ENCODE measurements at places on chromosomes 6 and 20.

GRCh38 chr6:157291356-157291755 is 32.0 kb downstream of the TMEM242 start:
- DNase-seq, result no peak

DNA sequence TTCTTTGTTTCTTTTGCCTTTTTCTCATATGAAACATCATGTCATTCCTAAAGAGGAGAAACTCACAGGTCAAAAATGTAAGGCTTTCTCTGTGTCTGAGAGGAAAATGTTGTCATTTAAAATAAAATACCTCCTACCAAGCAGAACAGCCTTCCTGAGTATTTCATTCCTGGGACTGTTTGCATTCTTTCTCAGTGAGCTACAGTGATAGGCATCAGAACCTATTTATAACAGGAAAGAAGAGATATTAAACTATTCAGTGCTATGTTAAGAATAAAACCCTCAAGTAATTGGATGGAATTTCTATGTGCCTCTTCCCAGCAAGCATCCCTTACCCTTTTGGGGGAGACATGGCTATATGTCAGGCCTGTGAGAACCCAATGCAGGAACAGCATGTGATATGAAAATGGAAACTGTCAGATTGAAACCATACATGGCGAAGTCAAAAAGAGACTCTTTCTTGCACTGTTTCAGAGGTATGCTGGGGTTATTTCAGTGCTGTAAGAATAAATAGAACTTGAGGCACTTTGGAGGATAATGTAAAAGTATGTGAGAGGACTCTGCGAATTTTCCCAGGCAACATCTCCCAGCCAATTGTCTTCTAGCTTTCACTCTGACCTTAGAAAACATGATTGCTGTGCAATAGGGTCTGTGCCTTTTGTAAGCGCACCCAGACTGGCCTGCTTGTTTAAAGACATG is 133.8 kb upstream of the CCN2 start:
- peak; percentile 93 for DNase-seq

GRCh38 chr20:5402903-5403531 is 86.3 kb upstream of the PROKR2 start:
- DNase-seq, result peak; percentile 20

- DNase-seq, result peak; percentile 94
Measured at GRCh38 chr20:53735536-53736050, 142.0 kb upstream of the ZNF217 start.

DNA sequence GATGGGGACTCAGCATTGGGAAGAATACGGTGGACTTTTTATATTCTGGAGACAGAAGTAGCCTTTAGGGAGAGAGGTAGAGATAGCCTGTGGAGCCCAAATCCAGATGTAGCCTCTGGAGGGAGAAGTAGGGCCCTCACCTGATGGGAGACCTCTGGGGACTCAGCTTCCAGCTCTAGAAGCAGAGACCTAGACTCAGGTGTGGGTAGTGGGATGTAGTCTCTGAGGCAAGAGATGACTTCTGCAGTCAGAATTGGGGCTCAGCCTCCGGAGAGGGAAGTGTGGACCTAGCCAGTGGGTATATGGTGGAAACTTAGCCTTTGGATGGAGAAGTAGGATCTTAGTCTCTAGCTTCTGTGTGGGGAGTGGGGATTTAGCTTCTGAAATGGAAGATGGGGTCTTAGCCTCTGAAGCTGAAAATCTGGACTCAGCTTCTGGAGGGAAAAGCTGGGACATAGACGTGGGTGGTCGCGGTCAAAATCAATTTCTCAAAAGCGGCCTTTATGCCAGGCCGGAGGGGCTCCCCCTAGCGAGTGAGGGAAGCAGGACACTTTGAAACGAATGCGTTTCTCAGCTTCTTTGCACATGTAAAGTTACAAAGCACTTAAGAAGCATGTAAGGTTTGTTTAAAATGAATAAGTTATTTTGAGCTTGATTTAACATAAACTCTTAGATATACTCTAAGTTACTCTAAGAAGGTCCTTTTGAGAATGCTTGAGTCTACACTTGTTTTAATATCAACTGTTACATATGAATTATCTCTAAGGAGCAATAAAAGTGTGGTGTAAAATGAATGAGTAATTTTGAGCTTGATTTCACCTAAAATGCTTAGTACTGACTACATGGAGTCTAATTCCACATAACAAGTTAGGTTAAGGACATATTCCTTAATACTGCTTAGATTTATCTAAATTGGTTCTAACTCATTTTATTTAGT is 12.9 kb upstream of the ZNF343 start:
- peak; percentile 56 for DNase-seq

DNA sequence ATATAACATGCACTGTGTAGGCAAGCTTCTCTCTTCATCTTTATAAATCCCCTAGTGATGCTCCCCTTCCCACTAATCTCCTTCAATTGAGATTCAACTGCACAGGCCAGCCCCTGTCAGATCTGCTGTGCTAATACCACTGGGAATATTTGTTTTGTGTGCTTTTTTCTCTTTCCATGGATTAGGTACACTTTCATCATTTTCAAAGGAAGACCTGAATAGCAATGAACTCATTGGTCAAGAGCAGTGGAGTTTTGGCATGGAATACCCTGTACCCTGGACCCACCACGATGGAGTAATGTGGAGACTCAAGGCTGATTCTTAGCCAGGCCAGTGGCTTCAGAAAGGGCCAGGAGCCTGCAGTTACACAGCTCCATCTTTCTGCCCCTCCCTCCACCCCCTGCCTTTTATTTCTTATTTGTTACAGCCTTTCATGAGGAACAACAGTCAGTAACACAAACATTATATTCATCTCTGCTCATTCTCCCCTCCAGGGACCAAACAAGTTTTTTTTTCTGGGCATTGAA is 75.4 kb upstream of the KCNG1 start:
- DNase-seq, result no peak

DNA sequence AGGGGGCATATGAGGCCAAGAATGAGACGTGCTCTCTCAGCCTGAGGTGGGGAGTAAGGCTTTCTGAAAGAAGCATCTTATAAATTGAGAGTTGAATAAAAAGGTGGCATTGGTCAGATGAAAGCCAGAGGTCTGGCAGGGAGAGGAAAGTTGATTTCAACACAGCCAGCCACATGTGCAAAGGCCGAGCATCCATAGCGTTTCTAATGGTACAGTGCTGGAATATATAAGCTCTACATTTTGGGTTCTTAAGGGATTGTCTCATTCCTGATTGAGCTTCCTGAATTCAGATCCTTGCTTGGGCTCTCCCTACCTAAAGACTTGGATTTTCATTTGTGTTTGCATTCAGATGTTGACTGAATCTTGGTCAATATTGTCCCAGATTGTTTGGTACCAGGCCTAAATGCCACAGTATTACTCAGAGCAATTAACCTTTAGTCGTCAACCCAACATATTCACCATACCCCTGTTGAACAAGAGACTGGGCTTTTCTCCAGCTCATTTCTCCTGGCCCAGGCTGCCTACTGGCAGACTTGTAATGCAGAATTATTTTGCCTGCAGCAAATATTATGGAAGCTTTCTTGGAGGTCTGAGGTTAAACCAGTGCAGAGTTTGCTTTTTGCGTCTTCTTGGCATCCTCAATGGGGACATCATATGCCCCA is 14.5 kb upstream of the BCAS1 start:
- DNase-seq, result no peak

DNA sequence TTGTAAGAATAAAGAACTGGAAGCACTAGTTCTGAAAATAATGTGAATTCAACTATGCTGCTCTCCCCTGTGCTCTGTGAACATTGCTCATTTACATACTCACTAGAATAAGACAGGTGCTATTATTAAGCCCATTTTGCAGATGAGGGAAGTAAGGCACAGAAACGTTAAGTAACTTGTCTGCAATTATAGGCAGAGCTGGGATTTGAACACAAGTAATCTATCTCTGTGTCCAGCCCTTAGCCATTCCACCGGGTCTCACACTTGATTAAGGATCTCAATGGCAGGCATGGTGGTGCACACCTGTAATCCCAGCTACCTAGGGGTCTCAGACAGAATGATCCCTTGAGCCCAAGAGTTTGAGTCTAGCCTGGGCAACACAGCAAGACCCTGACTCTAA is 357.7 kb downstream of the CD83 start:
- no peak for DNase-seq

- DNase-seq, result peak; percentile 44
Measured at GRCh38 chr6:44856479-44856878, 469.0 kb downstream of the CDC5L start.

DNA sequence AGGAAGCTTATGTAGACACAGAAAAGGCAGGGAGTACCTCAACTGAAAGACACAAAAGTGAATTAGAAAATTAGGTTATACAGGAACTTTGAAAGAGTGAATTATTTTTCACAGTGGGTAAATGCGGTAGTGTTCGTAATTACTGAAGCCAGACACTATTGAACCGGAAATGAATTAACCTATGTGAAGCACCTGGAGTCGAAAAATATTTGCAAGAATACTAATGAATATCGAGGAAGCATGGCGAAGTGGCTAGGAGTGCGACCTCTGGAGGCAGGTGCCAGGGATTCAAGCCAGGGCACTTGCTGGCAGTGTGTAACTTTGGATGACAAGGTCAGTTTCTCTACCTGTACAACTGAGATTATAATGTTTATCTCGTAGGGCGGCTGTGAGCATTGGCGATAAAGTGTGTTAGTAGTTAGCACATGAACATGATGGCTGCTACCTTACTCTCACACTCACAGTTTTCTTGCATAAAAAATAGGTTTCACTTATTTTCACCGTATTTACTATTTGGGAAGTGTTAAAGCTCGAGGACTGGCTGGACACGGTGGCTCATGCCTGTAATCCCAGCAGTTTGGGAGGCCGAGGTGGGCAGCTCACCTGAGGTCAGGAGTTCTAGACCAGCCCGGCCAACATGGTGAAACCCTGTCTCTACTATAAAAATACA is 567 bp upstream of the SLC18B1 start:
- peak; percentile 74 for DNase-seq

- DNase-seq, result no peak
Measured at GRCh38 chr6:9841886-9842725, 572.8 kb downstream of the TFAP2A start.
